ENCODE measurements at places on chromosomes 3 and 15.

GRCh38 chr3:120795959-120796358 lies 53.4 kb downstream of the GTF2E1 start:
- no peak for DNase-seq

GRCh38 chr3:194324823-194325327 lies 26.3 kb downstream of the CPN2 start:
- DNase-seq: no peak

- peak; percentile 76 for DNase-seq
Measured at GRCh38 chr15:69031013-69032001, 16.8 kb downstream of the NOX5 start.

DNA sequence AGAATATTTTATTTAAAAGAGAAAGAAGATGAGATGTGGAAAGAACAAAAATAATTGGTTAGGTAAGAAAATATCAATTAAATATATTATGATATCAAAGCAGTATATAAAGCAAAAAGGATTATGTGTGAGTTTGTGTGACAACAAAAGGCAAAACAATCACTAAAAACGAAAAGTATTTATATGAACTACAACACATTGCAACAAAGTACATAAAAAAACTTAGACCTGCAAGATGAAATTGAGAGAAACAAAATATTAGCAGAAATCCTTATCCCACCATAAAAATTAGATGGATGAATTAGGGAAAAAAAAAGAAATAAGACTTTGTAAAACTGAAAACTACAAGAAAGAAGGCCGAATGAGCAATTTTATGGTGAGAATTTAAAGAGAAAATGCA lies 27.3 kb upstream of the IGF1R start:
- DNase-seq: no peak

- DNase-seq: no peak
Measured at GRCh38 chr3:33250712-33251111, 26.5 kb upstream of the FBXL2 start.

DNA sequence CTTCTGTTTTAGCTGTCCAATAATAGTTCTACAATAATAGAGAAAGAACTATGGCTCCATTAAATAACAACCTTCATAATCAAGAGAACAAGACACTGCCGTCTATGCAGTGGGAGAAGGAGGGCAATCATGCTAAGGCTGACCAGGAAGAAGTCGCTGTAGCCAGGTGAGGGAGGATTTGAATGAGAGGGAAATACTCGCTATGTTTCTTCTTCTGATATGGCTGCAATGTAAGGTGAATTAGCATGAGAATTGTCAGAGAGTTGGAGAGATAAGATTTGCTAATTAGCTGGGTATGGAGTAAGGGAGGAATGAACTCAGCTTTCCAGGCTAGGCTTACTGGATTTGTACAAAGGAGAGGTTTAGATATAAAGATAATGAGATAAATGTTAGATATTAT lies 555.4 kb upstream of the ZNF385D start:
- no peak for DNase-seq

DNA sequence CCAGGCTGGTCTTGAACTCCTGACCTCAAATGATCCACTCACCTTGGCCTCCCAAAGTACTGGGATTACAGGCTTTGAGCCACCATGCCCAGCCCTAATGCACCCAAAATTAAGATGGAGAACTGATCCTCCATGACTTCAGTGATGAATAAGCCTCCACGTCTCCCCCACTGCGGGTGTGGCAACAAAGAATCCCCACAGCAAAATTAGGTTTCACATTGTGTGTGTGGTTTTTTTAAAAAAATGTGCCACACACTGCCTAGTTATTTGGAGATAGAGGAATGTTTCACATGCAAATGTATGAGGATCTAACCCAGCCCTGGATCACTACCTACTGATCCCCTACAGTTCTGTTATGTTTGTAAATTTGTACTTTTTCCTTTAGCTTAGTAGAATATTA lies 17.3 kb downstream of the HDAC11 start:
- DNase-seq: no peak

DNA sequence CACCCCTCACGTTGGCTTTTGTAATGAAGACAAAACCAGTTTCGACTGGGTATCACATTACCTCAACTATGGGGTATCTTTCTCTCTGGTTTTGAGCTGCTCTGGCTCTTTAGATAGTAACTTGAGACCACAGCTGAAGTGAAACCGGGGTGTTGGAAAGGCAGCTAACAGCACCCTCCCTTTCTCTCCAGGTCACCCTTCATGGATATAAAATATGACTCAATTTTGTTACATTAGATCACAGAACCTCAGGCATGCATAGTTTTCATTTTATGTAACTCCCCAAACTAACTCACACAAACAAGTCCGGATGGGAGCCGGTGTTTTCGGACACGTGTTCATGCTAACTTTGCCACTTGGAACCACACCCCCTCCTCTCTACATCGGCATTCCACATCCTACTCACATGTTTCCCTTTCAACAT lies 90.7 kb downstream of the NR2F2 start:
- no peak for DNase-seq

- no peak for DNase-seq
Measured at GRCh38 chr3:178353006-178353694, 183.1 kb upstream of the KCNMB2 start.

GRCh38 chr3:195385526-195385925 lies 57.3 kb downstream of the ACAP2 start:
- DNase-seq: no peak

- DNase-seq: no peak
Measured at GRCh38 chr15:92005154-92005553, 151.6 kb downstream of the SLCO3A1 start.

GRCh38 chr15:87916208-87916607 lies 340.3 kb downstream of the NTRK3 start:
- DNase-seq: no peak

DNA sequence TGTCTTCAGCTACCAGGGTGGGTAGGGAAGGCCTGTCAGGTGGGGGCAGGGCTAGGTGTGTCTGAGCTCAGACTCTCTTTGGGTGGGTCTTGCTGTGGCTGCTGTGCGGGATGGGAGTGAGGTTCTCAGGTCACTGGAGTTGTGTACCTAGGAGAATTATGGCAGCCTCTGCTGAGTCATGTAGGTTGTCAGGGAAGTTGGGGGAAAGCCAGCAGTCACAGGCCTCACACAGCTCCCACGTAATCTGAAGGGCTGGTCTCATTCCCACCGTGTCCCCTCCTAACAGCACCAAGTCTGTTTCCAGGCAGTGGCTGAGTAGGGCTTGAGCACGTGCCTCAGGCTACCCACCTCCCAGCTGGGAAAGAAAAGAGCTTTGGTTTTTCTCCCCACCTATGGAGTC lies 67.0 kb downstream of the CHCHD4 start:
- no peak for DNase-seq

Data from Right ventricle myocardium inferior (tissue), 1 donor.